ENCODE measurements at places on chromosomes 4 and X.

GRCh38 chr4:153629776-153630175 is 54.3 kb upstream of the TLR2 start:
- no peaks in the 10 kb centered on the region for H3K4me1 ChIP-seq
- H3K27ac ChIP-seq: no peak overlapping the region
- H3K4me3 ChIP-seq: no peak overlapping the region
- DNase-seq: no peak
- H3K36me3 ChIP-seq: peaks cover 11% of the 10 kb centered on the region

DNA sequence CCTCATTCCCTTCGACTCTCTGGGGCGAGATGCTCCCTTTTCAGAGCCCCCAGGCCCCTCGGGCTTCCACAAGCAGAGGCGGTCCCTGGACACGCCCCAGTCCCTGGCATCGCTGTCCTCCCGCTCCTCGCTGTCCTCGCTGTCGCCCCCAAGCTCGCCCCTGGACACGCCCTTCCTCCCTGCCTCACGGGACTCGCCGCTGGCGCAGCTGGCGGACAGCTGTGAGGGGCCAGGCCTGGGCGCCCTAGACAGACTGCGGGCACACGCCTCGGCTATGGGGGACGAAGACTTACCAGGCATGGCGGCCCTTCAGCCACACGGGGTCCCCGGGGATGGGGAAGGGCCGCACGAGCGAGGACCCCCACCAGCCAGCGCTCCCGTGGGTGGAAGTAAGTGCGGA is 39.5 kb upstream of the CLCN4 start:
- H3K36me3 ChIP-seq: no peaks in the 10 kb centered on the region
- no peak overlapping the region for H3K27ac ChIP-seq
- H3K4me3 ChIP-seq: no peak overlapping the region
- DNase-seq: no peak
- H3K27me3 ChIP-seq: no peaks in the 10 kb centered on the region

- H3K36me3 ChIP-seq: no peaks in the 10 kb centered on the region
- no peak overlapping the region for H3K4me3 ChIP-seq
- H3K27me3 ChIP-seq: peaks cover 17% of the 10 kb centered on the region
- no peak overlapping the region for H3K27ac ChIP-seq
- no peak for DNase-seq
- no peaks in the 10 kb centered on the region for H3K4me1 ChIP-seq
These were observed 130.6 kb downstream of the LDB2 start for GRCh38 chr4:16767861-16768260.

DNA sequence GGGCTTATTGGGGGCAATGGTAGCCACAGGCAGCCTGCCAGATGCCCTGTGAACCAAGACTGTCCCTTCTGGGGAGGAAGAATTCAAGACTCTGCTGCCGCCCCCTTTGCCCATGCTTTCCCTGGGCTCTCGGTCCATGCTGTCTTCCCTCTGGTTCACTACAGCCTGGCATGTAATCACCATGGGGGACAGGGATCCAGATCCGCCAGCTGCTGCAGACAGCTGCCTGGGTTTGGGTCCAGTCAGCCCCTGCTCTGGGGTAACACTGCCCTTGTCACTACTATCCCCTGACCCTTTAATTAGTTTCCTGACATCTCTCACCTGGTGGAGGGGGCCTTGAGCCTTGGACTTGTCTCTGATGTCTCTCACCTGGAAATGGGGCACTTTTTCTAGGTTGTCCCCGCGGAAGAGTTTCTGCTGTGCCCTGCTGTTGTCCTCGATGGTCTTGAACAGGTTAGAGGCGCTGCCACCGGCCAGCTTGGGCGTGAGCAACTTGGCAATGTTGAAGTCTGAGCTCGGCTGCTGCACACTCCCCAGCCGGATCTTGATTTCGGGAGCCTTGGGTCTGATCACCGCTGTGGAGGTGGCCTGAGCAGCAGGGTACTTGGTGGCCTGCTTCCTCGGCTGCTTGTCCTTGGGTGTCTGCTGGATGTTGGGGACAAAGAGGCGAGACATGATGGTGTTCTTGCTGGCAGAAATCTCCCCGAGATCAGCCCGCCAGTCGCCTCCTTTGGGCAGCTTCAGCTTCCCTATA is 6.4 kb downstream of the C4orf54 start:
- no peaks in the 10 kb centered on the region for H3K36me3 ChIP-seq
- H3K27ac ChIP-seq: no peak overlapping the region
- H3K4me1 ChIP-seq: no peaks in the 10 kb centered on the region
- no peaks in the 10 kb centered on the region for H3K27me3 ChIP-seq
- DNase-seq: no peak
- no peak overlapping the region for H3K4me3 ChIP-seq

DNA sequence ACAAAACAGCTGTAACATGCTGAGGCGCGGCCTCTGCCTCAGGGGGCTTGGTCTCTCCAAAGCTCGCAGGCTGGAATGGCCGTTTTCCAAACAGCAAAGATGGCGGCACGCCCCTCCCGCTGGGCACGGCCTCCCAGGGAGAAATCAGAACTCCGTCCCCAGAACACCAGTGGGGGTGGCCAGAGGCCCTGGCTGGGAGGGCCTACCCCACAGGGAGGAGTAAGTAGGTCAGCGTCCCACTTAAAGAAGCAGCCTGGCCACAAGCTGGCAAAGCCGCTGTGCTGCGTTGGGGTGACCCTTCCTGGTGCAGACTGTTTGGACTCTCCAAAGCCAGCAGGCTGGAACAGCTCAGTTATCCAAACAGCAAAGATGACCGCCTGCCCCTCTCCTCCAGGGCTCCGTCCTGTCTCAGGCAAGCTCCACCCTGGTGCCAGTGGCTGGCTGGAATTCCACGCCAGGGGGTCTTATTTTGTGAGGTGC is 862.8 kb downstream of the TRIML1 start:
- H3K4me1 ChIP-seq: no peaks in the 10 kb centered on the region
- H3K4me3 ChIP-seq: no peak overlapping the region
- DNase-seq: no peak
- H3K27me3 ChIP-seq: no peaks in the 10 kb centered on the region

GRCh38 chr4:139963708-139964107 is 190.3 kb downstream of the MAML3 start:
- no peak overlapping the region for H3K4me3 ChIP-seq
- H3K27me3 ChIP-seq: no peaks in the 10 kb centered on the region
- H3K36me3 ChIP-seq: no peaks in the 10 kb centered on the region

GRCh38 chr4:73053974-73054480 is 15.5 kb downstream of the COX18 start:
- H3K36me3 ChIP-seq: no peaks in the 10 kb centered on the region
- H3K4me3 ChIP-seq: no peak overlapping the region
- DNase-seq: no peak
- no peaks in the 10 kb centered on the region for H3K27me3 ChIP-seq
- peaks cover 26% of the 10 kb centered on the region for H3K4me1 ChIP-seq
- H3K27ac ChIP-seq: peak overlapping the region; percentile 50

DNA sequence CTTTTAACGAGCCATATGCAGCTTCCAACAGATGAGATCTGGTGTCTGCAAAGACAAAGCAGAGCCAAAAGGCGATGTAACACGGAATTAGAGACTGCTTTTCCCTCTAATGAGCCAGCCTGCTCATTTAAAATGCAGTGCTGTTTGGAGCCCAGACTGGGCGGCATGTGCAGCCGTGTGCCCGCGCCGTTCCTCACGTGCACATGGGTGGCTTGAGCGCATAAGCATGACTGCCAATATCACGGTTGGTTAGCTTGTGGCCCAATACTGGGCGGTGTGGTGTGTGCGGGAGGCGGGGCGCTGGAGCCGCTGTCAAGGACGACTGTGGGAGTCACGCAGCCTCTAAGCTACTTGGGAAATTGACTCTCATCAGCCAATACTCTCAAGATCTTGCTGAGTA is 87.0 kb upstream of the SCOC start:
- H3K27me3 ChIP-seq: no peaks in the 10 kb centered on the region
- no peak for DNase-seq
- H3K27ac ChIP-seq: no peak overlapping the region
- H3K4me3 ChIP-seq: no peak overlapping the region
- H3K4me1 ChIP-seq: no peaks in the 10 kb centered on the region

- H3K27ac ChIP-seq: no peak overlapping the region
- peaks cover 2% of the 10 kb centered on the region for H3K36me3 ChIP-seq
- H3K27me3 ChIP-seq: peaks cover 22% of the 10 kb centered on the region
- DNase-seq: no peak
These were observed 36.1 kb downstream of the RAI2 start for GRCh38 chrX:17824980-17825379.

GRCh38 chrX:46770817-46771163 is 11.9 kb upstream of the SLC9A7 start:
- no peak overlapping the region for H3K4me3 ChIP-seq
- peaks cover 26% of the 10 kb centered on the region for H3K27me3 ChIP-seq
- DNase-seq: no peak
- H3K27ac ChIP-seq: no peak overlapping the region
- H3K36me3 ChIP-seq: no peaks in the 10 kb centered on the region

GRCh38 chrX:3550160-3550751 is 163.2 kb downstream of the PRKX start:
- H3K27ac ChIP-seq: no peak overlapping the region
- DNase-seq: no peak
- H3K27me3 ChIP-seq: peaks cover 25% of the 10 kb centered on the region

DNA sequence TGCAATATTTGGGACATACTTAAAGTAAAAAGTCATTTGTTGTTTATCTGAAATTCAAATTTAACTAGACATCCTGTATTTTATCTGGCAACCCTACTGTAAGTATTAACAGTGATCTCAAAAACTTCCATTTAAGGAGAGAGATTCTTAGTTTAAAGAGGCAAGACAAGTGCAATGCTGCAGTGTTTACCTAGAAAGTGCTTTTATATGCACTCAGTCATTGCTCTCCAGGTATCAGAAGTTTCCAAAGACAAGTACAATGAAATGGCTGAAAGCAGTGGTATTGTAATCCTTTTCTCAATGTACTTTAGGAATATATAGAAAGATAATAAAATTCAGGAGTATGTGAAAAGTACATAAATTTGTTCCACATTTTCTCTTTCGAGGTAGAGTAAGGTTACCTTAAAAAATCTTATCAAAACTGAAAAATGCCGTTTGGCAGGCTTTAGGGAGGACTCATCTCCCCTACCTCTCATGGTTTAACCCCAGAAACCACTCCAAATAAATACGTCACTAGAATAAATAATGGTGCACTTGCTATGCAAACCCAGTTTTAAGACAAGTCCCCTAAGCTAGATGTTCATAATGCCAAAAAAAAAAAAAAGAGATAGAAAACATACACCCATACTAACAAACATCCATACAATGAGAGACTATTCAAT is 45.7 kb downstream of the ELF2 start:
- no peak overlapping the region for H3K27ac ChIP-seq
- H3K27me3 ChIP-seq: no peaks in the 10 kb centered on the region
- no peak overlapping the region for H3K4me3 ChIP-seq
- no peaks in the 10 kb centered on the region for H3K36me3 ChIP-seq
- no peaks in the 10 kb centered on the region for H3K4me1 ChIP-seq

GRCh38 chrX:77788050-77788449 is 2.0 kb upstream of the ATRX start:
- no peaks in the 10 kb centered on the region for H3K27me3 ChIP-seq
- peaks cover 2% of the 10 kb centered on the region for H3K36me3 ChIP-seq
- peak overlapping the region; percentile 75 for H3K27ac ChIP-seq
- DNase-seq: peak; percentile 13

GRCh38 chr4:104589264-104589868 is 94.7 kb upstream of the CXXC4 start:
- H3K36me3 ChIP-seq: no peaks in the 10 kb centered on the region
- H3K27me3 ChIP-seq: no peaks in the 10 kb centered on the region
- H3K4me1 ChIP-seq: no peaks in the 10 kb centered on the region
- no peak for DNase-seq
- H3K27ac ChIP-seq: no peak overlapping the region
- H3K4me3 ChIP-seq: no peak overlapping the region

Data from activated T-cell treated with anti-CD3 and anti-CD28 coated beads, Interleukin-2, amount 50 U/mL, for 72 hours (primary cell).